ENCODE measurements at places on chromosomes 1 and 21.

- DNase-seq: no peak
Measured at GRCh38 chr1:109275706-109276345, 7.1 kb downstream of the PSRC1 start.

DNA sequence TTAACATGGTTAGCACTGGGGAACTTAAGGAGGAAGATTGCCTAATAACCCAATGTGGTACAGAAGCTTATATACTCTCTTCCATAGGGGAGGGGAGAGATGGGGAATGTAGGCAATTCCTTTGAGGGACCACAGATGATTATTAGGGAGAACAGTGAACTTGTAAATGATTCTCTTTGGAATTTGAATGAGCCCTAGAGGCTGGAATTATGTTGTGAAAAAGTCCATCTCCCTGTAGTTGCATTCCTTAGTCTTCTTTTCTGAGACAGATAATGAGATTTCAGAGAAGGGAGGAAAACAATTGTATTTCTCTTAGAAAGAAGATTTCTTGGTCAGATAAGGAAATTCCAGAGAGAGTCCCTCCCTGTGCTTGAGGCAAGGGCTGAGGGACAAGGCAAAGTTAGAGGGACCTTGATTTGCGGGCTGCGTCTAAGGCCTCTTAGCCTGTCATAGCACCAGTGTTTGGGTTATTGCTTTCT lies 89.0 kb upstream of the HMCN1 start:
- no peak for DNase-seq

DNA sequence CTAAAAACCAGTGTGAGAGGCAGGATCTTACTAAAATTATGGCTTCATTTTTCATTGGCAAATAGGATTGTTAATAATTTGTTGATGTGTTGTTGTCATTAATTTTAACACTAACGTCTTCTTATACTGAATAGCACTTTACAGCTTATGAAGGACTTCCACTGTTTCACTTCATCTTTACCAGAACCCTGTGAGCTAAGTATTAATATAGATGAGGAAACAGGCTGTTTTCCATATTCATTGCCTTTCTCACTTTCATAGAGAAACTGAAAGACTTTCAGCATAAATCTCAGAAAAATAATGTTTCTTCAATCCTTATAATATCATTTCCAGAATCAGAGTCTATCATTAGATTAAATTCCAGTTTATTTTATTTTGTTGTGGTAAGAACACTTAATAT lies 8.5 kb downstream of the MAP10 start:
- DNase-seq: no peak

GRCh38 chr1:71650119-71650518 lies 569.3 kb upstream of the ZRANB2 start:
- no peak for DNase-seq

- DNase-seq: peak; percentile 79
Measured at GRCh38 chr1:219174460-219175211, 958 bp downstream of the LYPLAL1 start.

DNA sequence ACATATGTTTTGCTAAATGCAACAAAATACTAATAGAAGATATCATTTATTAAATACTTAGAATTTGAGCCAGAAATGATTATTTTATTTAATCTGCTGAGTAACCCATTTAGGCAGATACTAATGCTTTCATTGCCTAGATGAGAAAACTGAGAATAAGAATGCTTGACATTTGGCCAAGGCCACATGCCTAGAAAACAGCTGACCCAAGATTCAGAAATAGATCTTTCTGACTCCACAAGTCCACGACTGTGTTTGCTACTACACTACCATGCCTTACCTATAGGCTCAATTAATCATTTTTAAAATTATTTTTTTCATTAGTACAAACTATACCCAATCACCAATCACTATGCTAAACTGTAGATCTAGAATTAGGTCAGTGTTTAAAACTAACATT lies 129.7 kb downstream of the ATP1B1 start:
- no peak for DNase-seq

DNA sequence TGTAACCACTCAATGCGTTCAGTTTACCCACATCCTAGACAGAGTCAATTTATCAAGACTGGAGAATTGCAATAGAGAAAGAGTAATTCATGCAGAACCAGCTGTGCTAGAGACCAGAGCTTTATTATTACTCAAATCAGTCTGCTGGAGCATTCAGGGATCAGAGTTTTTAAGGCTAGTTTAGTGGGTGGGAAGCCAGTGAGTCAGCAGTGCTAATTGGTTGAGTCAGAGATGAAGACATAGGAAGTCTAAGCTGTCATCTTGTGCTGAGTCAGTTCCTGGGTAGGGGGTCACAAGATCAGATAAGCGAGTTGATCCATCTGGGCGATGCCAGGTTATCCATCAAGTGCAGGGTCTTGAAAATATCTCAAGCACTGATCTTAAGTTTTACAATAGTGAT lies 499.6 kb downstream of the MRPL39 start:
- DNase-seq: no peak

DNA sequence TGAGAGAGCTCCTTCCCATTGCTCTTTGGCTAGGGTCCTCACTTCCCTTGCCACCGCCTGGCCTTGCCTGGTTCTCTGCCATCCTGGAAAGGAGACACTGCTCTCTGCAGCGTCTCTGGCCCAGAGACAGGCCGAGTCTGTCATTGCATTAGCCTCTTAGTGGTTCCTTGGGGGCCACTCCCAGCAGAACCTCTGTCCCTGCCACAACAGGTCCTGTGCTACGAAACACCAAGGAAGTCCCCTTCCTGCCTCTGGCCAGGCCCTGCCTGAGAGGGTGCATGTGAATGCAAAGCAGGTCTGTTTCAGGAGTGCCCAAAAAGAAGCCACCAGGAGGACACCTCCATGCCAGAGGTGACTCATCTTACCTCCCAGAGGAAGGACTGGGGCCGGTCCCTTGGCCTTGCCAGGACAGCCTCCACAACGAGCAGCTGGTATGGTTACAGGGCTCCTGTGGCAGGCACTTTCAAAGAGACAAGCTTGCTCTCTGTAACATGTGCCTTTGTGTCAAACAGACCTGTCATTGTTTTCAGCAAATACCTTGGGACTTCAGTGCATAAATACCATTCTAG lies 59.6 kb downstream of the VPS26C start:
- DNase-seq: no peak

- no peak for DNase-seq
Measured at GRCh38 chr1:87220993-87221392, 107.7 kb upstream of the LMO4 start.

GRCh38 chr1:69743146-69743545 lies 175.4 kb downstream of the LRRC7 start:
- DNase-seq: no peak

- no peak for DNase-seq
Measured at GRCh38 chr1:9671377-9672140, 20.0 kb downstream of the PIK3CD start.

DNA sequence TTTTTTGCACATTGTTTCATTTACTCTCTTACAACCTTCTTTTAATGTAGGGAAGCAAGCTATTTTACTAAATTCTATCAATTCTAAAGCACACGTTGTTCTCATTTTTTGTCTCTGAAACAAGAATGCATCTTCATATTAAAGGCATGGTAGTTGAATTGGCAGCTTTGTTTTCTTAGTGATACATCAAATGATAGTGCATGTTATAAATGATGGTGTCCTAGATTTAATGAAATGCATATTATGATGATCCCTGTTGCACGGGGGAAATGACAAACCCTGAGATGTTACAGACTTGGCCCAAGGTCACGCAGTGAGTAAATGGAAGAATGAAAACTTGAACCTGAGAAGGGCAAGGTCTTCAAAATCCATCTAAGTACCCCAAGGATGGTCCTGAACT lies 213.1 kb downstream of the KAZN start:
- no peak for DNase-seq

GRCh38 chr1:13825033-13825432 lies 125.0 kb downstream of the PRDM2 start:
- DNase-seq: no peak

DNA sequence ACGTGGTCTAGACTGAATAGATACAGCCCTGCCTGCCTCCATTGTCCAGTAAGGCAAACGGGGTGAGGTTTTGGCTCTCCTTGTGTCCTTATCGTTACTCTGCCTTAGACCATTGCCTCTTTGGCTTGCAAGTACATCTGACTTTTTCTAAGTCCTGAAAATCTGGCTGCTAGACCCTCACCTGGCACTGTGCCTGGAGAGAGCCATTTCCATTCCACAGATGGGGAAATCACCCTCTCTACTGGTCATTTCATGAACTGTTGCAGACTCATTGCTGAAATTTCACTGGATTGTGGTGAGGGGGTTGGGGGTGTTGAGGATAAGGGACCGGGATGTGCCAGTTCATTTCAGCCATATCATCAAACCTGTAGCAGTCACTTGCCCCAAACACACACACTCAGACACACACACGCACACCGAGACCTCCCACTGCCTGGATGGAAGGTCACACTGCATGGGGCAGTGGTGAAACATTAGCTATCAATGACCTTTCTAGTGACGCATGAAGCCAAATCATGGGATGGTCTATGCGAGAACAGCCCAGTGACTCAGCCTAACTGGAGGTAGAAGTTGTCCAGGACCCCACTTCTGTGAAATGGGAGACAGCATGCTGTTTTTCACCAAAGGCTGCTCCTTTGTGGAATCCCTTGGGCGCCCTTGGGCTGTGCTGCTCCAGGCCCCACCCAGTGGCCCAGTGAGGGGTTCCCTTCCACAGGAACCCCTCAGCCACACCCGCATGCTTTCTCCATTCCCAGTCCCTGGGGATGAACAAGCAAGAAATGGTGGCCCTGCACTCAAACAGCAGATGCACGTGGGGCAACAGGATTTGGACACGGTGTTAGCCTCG lies 34.9 kb upstream of the VASH2 start:
- peak; percentile 38 for DNase-seq

- DNase-seq: no peak
Measured at GRCh38 chr1:23290836-23291565, 53.1 kb downstream of the HNRNPR start.

GRCh38 chr21:37527716-37528115 lies 161.1 kb downstream of the DYRK1A start:
- no peak for DNase-seq

DNA sequence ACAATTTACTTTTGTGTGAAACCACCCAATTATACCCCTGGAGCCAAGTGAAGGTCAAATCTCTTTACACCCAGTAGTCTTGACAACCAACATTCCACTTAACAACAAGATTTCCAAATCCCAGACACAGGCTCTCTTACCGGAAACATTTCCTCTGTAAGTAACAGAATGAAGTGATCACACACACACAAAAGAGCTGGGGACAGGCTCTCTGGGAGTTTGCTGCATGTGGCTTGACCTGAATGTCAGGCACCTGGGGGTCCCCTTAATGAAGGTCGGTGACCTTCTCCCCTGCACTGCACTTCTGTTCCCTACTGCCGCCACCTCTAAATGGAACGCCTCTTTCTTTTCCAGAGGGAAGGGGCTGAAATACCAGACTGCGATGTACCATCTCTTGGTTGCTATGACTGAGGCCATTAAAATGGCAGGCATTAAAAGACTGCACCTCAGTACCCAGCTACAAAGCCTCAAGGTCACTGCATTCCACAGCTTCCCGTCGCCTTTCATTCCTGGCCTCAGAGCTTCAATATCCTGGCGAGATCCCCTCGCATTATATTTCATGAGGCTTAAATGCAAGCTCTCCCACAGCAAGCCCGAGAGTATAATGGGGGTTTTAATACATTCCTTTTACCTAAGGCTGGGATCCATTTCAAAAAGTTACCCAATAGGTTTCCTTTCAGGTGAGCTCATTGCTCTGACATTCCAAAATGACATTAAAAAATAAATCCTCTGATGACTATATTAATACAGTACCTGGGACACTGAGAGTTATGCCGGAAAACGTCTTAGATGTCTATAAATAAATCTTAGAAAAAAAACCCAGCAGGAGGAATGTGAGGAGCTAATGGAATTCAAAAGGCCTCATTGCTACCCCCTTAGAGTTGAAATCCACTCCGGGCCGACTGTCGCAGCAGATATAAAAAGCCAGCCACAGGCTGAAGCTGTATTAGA lies 90.9 kb upstream of the DIRAS3 start:
- no peak for DNase-seq

GRCh38 chr1:61051443-61051718 lies 31.0 kb upstream of the NFIA start:
- DNase-seq: no peak

DNA sequence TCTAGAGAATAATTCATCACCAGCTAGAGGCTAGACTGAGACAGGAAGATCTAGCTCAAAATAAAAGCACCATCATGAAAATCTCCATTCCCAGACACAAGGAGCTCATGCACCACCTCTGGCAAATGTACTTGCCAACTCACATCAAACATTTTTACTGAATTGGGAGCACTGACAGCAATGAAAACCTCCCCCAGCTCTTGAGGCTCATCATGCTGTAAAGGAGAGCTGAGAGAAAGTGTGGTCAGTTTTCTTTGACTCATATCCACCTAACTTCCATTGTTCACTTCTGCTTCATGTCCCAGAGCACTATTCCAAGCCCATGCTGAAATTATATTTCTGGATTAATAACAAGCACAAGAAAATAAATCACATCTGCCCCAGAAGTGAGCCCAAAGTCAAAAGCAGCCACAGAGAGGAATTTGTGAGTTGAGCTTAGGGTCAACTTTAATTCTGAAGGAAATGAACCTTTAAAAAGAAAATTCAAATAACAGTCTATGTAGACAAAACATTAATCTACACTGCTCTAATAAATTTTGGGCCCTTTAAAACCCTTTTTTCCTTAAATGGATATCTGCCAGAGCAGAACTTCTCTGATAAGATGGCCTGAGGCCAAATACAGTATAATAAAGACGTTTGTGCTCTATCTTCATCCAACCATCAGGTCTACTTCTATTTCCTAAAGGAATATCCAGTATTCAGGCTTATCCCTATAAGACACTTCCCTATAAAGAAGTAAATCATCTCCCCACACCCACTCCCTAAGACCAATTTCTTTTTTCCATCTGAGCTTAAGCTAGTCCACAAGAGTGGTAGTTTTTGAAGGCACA lies 85.9 kb upstream of the ADAM30 start:
- DNase-seq: no peak

- no peak for DNase-seq
Measured at GRCh38 chr1:199029855-199030254, 391.0 kb downstream of the PTPRC start.

- DNase-seq: no peak
Measured at GRCh38 chr1:201904579-201904978, 15.9 kb downstream of the SHISA4 start.

GRCh38 chr1:29623501-29623900 lies 387.2 kb downstream of the PTPRU start:
- no peak for DNase-seq

GRCh38 chr1:37890378-37891014 lies 31.1 kb upstream of the MTF1 start:
- DNase-seq: no peak

DNA sequence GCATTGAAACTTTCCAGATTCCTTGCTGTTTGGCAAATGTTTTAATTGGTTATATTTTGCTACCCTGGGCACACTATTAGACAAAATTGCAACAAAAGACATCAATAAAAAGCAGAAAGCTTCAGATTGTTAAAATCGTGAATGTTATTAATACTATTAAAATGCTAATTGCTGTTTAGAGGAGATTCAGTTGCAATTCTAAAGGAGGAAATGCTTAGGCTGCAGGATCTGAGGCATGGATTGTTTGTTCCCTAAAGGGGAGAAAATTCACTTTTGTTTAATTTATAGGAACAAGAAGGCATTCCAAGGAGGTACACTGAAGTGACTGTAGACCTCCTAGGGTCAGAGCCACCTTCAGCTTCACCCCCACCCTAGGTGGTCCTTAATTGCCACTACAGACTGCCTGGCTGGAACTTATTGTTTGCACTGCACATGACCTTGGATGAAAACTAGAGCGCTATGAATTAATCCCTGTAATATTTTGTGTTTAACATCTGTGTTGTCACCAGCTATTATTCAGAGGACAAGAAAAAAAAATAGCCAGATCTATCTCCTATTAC lies 1266.9 kb upstream of the ADGRL2 start:
- no peak for DNase-seq

- no peak for DNase-seq
Measured at GRCh38 chr1:54834007-54834541, 33.0 kb upstream of the TTC22 start.
